ENCODE measurements at places on chromosomes 1 and 21.
A peak's percentile ranks its signal among the peaks of the same experiment; 100 is the strongest.

DNA sequence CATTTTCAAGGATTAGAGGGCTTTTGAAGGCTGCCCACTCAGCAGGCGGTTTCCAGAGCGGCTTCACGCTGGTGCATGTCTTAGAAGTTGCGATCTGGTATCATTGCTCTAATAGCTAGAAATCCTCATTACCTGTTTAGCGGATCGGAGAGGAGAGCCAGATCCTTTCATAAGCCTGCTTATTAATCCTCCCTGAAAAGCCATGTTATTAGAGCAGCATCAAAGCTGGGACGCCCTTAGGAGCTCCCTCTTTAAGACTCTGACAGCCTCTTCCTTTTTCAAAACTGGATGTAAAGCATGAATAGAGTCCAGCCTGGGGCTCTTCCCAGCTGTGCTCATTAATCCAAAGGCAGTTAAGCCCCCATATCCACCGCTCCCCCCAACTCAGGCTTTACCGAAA is 13.9 kb upstream of the CTSE start:
- no peak for DNase-seq

DNA sequence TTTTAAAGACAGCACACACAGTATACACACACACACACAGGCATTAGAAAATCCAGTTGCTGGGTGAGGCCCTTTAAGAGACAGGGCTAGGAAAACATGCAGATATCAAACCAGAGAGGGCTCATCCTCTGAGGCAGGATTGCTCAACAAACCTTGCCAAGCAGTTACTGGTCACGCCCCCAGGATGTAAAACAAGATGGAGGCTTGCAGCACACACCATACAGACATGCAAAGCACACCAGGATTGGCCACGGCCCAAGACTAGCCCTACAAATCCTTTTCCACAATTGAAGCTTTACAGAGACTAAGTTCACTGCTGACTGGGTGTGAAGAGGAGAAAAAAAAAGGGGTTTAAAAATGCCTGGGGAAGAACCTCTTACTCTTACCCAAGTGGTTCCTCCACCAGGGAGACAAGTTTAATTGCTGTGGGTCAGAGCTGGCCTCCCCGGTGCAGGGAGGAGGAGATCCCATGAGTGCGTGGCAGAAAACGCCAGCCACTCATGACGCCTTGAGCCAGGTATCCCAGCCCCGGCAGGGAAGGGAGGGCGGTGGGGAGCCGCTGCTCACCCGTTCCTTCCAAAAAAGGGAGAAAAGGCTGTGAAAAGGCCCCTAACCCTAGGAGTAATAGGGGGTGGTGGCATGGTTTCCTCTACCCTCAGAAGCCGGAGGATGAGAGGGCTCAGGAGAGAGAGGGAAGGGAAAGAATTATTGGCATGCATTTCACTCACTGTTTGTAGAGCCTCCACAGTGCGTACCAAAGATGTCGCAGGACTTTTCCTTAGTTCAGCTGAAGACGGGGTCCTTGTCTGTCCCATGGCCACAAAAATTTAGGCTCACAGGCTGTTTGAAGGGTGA is 594.6 kb upstream of the ZP4 start:
- peak; percentile 60 for DNase-seq

- no peak for DNase-seq
Observed at GRCh38 chr1:203353486-203353885, 2.6 kb upstream of the FMOD start.

- DNase-seq = no peak
Observed at GRCh38 chr1:226344441-226345259, 35.7 kb upstream of the LIN9 start.

GRCh38 chr1:221724931-221725605 is 16.8 kb downstream of the DUSP10 start:
- peak; percentile 72 for DNase-seq

Measured in fibroblast of the aortic adventitia (primary cell).